Stimulated activated CD4-positive, alpha-beta T cell treated with anti-CD3 and anti-CD28 coated beads, Interleukin-1b, Interleukin-23, amount 100 ng/mL, for 4 hours (primary cell): ENCODE measurements at places on chromosomes 3 and 15.

DNA sequence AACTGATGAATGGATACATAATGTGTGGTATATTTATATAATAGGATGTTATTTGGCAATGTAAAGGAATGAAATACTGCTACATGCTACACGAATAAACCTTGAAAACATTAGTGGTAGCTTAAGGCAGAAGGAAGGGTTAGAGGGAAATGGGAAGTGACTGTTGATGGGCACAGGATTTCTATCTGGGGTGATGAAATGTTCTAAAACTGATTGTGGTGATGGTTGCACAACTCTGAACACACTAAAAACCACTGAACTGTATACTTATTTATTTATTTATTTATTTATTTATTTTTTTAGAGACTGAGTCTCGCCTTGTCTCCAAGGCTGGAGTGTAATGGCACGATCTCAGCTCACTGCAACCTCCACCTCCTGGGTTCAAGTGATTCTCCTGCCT lies 24.8 kb upstream of the SHISA5 start:
- DNase-seq: no peak

DNA sequence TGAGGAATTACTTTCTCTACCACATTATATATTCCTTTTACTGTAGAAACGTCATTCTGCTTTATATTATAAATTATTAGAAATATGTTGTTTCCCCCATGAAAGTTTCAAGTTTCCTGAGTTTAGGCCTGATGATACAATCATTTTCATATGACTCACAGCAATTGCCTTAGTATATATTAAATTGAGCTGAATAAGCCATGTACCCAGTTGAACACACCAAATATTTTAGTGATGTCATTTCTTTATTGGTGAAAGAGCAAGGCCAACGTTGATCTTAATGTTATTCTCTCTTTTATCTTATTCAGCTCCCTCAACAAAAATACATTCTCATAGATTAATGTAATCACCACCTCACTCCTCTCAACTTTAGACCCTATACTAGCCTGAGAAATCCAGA lies 30.8 kb downstream of the B3GNT5 start:
- DNase-seq: no peak

GRCh38 chr3:23834082-23834870 lies 28.5 kb downstream of the UBE2E1 start:
- no peak for DNase-seq

DNA sequence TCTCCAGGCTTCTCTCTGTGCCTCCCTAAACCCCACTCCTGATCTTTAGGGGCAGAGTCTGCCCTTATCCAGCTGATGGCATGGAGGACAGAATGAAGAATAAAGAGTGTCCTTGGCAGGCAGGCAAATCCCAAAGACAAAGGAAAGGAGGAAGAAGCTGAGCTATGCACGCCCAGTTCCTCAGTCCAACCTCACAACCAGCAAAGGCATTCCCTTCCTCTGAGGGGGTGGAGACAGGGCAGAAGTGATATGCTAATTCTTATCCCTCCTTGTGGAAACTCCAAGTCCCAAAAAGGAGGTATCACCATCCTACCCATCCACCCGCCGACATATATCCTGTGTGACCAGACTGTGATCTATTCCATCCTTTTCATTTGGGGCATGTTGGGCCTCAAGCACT lies 10.5 kb upstream of the CCDC54 start:
- DNase-seq: no peak

- DNase-seq: no peak
Observed at GRCh38 chr3:48411041-48411588, 18.8 kb downstream of the PLXNB1 start.

DNA sequence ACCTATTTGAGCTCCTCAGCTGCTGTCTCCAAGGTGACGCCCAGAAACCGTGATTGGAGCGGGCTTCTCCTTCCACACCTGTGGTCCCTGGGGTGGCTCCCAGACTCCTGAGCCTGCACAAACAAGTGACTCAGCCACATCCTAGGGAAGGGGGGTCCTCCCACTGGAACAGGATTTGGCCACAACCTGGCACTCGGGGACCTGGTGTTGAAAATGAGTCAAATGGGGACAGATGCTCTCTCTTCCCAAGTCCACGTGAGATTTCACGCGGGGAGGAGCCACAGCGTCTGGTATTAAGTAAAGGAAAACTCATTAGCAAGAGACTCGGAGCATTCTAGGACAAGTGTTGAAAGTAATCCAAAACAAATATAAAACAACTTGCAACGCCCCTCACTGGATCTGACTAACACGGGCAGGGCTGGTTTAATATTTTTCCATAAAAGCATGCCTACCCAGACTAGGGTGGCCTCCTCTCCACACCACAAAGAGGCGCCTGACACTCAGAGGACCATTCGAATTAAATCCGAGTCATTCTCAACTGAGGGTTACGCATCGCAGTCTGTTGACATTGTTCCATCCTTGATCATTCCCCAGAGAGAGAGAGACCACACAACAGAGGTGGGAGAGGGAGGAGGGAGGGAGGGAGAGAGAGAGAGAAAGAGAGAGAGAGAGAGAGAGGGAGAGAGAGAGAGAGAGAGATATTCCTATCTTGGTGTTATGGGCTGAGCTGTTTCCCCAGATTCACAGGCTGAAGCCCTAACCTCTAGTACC lies 74.4 kb downstream of the MGLL start:
- DNase-seq: no peak

DNA sequence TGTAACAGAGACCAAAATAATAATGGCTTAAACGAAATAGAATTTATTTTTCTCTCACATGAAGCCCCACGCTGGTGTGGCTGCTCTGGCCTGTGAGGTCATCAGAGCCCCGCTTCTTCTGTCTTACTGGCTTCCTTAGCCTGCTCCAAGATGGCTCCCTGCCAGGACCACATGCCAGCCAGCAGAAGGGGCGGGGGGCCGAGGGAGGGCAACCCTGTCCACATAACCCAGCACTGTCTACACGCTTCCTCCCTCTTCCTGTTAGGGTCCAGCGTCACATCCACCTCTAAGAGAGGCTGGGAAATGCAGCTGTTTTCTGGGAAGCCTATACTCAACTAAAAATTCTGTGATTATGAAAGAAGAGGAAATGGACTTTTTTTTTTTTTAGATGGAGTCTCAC lies 107.9 kb upstream of the DLG1 start:
- DNase-seq: no peak

DNA sequence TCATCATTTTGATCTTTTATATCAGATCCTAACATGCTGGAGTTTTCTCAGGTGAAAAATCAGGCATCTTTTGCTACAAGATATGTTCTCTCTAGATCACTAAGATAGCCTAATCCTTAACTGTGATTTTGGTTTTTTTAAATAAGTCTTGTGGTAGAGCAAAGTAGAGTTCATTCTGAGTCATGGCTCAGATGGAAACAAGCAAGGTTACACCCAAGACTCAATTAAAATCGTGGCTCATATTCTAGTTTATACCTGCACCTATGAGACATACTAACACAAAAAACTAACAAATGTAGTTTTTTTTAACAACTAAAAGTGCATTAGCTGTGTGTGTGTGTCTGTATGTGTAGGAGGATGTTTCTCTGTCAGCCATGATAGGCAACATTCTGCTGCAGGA lies 428.2 kb downstream of the NLGN1 start:
- no peak for DNase-seq

- no peak for DNase-seq
Observed at GRCh38 chr3:149151843-149152242, 22.4 kb downstream of the HPS3 start.

- no peak for DNase-seq
Observed at GRCh38 chr3:186414735-186415419, 52.8 kb upstream of the DGKG start.

- no peak for DNase-seq
Observed at GRCh38 chr3:36893826-36894225, 51.0 kb downstream of the TRANK1 start.

DNA sequence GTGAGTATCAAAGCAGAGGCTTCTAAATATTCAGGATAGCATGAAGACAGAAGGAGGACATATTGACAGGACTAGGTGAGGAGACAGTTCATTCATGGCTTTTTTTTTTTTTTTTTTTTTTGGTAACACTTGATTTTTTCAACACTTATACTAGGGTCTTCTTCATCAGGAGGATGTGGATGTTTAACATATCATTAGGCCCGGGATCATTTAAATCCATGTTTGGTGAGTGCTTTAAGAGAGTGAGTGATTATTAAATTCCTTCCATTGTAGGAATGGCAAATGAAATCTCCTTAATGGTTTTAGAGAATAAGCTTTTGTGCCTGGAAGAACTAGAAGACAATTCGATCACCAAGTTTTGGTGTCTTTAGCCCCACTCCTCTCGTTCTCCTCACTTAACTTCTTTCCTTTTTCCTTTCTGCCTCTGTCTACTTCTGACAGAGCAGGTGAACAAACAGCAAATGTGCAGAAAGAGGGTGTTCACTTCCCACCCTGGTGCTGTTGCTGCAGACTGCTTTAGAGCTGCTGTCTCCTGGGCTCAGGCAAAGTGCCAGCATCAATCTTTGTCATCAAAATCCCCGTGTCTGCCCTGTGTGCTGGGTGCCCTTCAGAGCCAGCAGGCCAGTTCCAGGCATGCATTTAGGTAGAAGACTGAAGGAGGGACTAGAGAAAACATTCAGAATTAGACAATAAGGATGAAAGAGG lies 35.6 kb upstream of the RAB11A start:
- DNase-seq: no peak

GRCh38 chr3:169389211-169389924 lies 274.1 kb downstream of the MECOM start:
- DNase-seq: no peak

- DNase-seq: no peak
Observed at GRCh38 chr3:133996996-133997395, 32.7 kb downstream of the SLCO2A1 start.

DNA sequence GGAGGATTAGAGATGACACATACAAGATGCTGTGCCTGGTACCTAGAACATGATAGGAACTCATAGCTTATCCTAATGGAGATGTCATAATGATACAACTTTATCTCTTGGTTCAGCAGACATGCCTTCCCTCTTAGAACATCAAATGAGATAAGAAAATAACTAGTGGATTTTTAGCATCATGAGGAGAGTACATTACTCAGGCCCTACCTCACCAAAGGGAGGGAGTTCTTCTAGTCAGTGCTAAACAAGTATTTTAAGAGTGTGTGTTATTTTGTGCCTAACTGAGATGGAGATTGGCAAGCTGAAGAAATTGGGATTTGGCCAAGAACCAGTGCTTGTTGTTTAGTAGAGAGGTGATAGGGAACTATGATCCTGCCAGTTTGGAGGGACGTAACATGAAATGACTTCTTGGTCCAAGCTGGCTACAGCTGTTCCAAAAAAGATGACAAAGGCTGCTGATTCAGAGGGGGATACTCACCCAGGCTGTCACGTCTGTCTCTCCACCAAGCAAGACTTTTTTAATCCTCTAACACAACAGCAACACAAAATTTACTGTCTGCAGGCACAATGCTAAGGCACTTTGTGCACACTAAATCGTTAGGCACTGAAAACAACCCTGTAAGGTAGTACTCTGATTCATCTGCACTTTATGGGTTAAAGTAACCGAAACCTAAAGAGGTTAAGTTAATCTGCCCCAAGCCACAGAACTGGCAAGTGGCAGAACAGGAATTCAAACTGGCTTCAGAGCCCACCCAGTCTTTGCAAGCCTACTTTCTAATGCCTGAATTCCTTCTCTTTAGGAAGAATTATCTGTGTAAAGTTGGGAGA lies 126.5 kb downstream of the CMSS1 start:
- no peak for DNase-seq

GRCh38 chr15:73872346-73872745 lies 1.0 kb upstream of the TBC1D21 start:
- DNase-seq: no peak

DNA sequence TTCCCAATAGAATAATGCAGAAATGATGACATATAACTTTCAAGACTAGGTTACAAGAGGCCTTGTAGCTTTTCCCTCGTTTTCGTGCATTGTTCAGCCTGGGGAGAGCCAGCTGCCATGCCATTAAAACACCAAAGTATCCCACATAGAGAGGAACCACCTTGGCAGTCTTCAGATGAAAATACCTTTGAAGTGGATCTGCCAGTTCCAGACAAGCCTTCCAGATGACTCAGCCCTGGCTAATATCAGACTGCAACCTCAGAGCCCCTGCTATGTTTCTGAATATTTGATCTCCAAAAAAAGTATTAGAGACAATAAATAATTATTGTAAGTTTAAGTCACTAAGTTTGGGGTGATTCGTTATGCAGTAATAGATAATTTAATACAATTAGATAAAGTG lies 294.3 kb upstream of the GBE1 start:
- no peak for DNase-seq

- no peak for DNase-seq
Observed at GRCh38 chr15:47511261-47511660, 206.0 kb upstream of the SEMA6D start.

DNA sequence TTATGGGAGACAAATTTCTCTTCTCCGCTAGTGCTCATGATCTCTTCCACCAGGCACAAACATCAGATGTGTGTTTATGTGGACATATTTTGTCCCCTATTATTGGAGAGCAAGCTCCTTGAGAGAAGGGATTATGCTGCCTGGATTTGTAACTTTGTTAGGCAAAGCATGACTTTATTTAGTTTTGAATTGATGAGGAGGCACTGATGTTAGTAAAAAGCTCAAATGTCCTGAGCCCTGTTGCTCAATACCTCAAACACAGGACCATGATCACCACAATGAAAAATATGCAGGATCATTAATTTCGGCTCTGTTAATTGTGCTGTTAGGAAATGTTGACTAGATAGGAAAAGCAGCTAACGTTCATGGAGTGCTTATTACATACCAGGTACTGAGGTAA lies 29.1 kb downstream of the SCG5 start:
- DNase-seq: no peak

- no peak for DNase-seq
Observed at GRCh38 chr15:51846463-51847230, 17.2 kb downstream of the TMOD3 start.

GRCh38 chr15:65414841-65415621 lies 7.7 kb downstream of the IGDCC4 start:
- DNase-seq: no peak

GRCh38 chr15:100721758-100722550 lies 119.6 kb downstream of the ASB7 start:
- DNase-seq: no peak

DNA sequence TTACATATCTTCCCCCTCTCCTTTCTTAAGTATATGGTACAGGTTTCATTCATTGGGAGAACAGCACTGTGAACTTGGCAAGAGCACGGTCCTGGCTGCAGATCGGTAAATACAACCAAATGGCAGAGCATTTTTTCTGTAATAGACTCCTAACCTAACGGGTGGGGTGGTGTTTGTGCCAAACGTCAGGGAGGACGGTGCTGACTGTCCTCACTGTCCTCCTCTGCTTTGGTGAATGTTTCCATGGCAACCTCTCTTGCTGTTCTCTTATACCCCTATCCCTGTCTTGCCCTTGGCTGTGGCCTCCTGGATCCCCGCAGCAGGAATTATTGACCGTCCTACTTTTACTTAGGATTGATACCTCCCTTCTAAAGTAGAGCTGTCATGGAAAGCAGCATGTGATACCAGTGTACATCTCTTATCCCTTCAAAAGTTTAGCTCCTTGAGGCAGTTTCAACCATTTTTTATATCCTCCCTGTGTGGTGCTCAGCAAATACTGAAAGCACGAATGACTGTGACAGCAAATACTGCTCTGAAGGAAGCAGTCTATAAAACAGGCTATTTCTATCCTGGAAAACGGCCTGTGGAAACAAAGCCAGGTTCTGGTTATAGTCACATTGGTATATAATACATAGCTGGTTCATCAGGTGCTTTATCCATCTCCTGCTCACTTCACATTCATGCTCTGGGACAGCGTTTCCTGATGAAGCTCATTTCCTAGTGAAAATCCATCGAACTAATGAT lies 275.4 kb upstream of the C2CD4B start:
- no peak for DNase-seq
